ENCODE measurements at places on chromosomes 16 and 17. TPM values are rescaled to one million over a fixed set of nuclear protein-coding genes. Genes with fewer than 3 reads are reported as not detected.
A peak's percentile ranks its signal among the peaks of the same experiment; 100 is the strongest.

GRCh38 chr17:68347380-68347779, 56.1 kb downstream of the ARSG start:
- H3K36me3 ChIP-seq: no peaks in the 10 kb centered on the region
- H3K27ac ChIP-seq: no peak overlapping the region
- H3K4me1 ChIP-seq: no peaks in the 10 kb centered on the region
- no peaks in the 10 kb centered on the region for H3K27me3 ChIP-seq
- H3K4me3 ChIP-seq: no peak overlapping the region
- DNase-seq: no peak

DNA sequence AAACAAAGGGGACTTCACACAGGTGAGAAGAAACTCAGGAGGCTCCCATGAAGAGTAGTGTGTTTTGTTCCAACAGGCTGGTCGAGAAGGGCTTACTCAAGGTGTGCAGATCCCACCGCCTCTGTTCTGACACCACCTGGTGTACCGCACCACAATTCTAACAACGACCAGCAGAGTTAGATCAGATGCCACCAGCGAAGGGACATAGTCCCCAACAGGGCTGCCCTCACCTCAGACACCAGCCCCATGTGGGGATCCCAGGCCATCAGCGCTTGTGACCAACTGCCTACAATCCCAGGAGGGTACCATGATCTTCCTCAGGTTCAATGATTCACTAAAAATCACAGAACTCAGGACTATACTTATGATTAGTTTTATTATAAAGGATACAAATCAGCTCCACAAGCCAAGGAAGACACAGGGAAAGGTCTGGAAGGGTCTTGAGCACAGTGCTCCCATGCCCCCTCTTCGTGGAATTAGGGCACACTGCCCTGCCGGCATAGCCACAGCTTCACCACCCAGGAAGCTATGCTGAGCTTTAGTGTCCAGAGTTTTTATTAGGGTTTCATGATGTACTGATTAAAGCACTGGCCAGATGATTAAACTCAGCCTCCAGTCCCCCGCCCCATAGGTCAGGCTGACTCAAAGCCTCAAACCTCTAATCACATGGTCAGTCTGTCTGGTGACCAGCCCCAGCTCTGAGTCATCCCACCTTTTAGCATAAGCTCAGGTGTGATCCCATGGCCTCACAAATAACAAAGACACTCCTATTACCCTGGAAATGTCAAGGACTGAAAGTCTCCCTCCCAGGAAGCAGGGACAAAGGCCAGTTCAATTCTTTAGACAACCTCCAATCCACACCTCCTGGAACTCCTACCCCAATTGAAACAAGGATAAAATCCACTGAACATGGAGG, 26.0 kb downstream of the TRIM25 start:
- no peak overlapping the region for H3K27ac ChIP-seq
- peaks cover 39% of the 10 kb centered on the region for H3K36me3 ChIP-seq
- no peak for DNase-seq
- no peaks in the 10 kb centered on the region for H3K27me3 ChIP-seq
- H3K4me1 ChIP-seq: no peaks in the 10 kb centered on the region

DNA sequence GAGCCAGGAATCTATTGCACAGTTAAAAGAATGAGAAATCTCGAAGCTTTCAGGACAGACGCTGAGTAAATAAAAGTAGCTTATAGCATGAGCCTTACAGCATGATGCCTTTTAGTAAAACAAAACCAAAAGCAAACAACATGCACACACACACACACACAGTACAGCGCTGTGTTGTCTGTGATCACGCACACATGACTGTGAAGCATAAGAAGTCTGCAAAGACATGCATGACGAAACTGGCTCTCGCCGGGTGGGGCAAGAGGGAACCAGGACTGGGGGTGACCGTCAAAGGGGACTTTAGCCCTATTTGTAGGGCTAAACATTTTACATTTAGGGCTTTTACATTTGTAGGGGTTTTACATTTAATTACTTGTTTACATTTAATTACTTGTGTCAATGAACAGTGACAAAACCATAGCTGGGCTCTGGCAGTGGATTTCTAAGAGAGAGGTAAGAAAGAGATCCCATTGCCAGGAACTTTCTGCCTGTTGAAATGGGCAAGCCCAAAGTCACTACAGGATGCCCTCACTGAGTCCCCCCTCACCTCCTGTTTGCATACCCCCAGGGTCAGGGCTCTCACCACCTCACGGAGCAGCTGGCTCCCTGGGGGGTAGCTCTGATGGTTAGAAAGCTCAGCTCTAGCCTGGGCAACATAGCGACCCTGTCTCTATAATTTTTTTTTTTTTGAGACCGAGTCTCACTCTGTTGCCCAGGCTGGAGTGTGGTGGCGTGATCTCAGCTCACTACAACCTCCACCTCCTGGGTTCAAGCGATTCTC, 2.0 kb upstream of the TNFRSF13B start:
- no peaks in the 10 kb centered on the region for H3K4me1 ChIP-seq
- H3K27me3 ChIP-seq: no peaks in the 10 kb centered on the region
- DNase-seq: no peak
- H3K27ac ChIP-seq: no peak overlapping the region

GRCh38 chr16:89449726-89450335, 40.5 kb downstream of the ANKRD11 start:
- H3K4me3 ChIP-seq: no peak overlapping the region
- no peaks in the 10 kb centered on the region for H3K36me3 ChIP-seq
- peaks cover 2% of the 10 kb centered on the region for H3K4me1 ChIP-seq
- no peak for DNase-seq

DNA sequence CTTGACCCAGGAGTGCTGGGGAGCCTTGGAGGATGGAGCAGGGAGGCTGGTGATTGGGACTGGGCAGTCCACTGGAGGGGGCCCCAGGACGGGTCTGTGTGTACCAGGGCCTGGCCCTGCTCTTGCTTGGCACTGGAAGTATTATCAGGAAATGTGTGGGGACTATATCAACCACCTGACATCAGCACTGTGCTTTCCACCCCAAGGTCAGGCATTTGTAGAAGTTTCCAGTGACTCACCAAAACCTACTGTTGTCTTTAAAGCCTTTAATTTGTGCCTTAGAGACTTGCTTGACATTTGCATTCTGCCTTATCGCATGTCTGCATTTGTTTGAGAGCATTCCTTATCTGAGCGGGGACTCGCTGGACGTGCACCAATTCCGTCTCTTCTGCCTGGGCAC, 323.1 kb downstream of the FOXL1 start:
- H3K36me3 ChIP-seq: no peaks in the 10 kb centered on the region
- no peak for DNase-seq
- H3K27ac ChIP-seq: no peak overlapping the region
- H3K4me1 ChIP-seq: peaks cover 2% of the 10 kb centered on the region
- H3K27me3 ChIP-seq: no peaks in the 10 kb centered on the region

- peak; percentile 88 for DNase-seq
- H3K27me3 ChIP-seq: no peaks in the 10 kb centered on the region
- H3K4me3 ChIP-seq: peak overlapping the region; percentile 52
- peaks cover 20% of the 10 kb centered on the region for H3K36me3 ChIP-seq
Observed at GRCh38 chr17:32486111-32486700, 587 bp upstream of the CDK5R1 start.

DNA sequence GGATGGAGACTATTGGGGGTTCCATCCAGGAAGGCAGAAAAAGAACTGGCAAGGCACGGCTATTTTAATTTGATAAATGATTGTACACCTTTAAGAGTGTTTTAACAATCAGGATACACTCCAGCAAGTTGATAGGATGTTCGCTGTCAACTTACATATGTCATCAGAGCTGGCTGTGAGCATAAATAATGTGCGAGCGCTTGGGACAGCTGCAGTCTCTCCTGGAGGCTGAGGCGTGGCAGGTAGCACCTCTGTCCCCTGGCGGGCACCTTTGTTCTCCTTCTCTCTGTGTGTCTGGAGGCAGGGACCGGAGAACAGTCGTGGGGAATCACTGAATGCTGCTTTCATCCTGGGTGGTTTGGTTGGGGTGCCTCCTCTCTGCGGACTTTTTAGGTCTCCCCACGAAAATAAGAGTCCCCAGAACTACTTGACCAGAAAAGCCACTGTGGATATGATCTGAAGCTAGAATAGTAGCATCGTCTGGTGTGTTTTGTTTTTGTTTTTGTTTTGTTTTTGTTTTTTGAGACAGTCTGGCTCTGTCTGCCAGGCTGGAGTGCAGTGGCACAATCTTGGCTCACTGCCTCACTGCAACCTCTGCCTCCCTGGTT, 9.4 kb downstream of the BAHCC1 start:
- DNase-seq: no peak
- H3K36me3 ChIP-seq: no peaks in the 10 kb centered on the region
- H3K27ac ChIP-seq: no peak overlapping the region
- peaks cover 19% of the 10 kb centered on the region for H3K27me3 ChIP-seq
- no peaks in the 10 kb centered on the region for H3K4me1 ChIP-seq
- H3K4me3 ChIP-seq: no peak overlapping the region

- peak overlapping the region; percentile 71 for H3K4me3 ChIP-seq
- no peaks in the 10 kb centered on the region for H3K27me3 ChIP-seq
- no peaks in the 10 kb centered on the region for H3K4me1 ChIP-seq
- H3K27ac ChIP-seq: no peak overlapping the region
- no peaks in the 10 kb centered on the region for H3K36me3 ChIP-seq
Observed at GRCh38 chr17:16407911-16408588, 7.3 kb upstream of the TRPV2 start.

DNA sequence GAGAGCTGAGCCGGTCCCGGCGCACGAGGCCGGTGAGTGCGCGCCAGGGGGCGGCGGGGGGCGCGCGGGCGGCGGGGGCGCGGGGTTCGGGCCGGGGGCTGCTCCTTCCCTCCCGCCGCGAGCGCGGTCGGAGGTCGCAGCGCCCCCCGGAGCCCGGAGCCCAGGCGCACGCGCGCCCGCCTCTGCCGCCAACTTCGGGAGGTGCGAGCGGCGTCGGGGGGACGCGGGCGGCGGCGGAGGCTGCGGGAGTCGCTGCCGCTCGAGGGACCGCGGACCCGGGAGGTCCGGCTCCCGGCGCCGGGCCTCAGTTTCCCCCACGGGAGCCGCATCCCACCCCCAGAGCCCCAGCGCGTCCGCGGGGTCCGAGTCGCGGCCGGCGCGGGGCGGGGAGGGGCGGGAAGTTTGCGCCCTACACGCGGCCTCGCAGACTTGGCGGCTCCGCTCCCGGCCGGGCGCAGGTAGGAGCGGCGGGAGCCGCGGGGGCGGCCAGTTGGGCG, at the start of gene PRR35:
PRR35 (plus strand) TSS at position 191 of the 497 bp plus-strand sequence. CDS start 2,901 bp downstream, outside the sequence.
- H3K27ac ChIP-seq: no peak within 1 kb of the TSS
- H3K4me3 ChIP-seq: peak within 1 kb of the TSS; percentile 41
- no peaks in the 10 kb centered on the region for H3K36me3 ChIP-seq
- H3K4me1 ChIP-seq: no peaks in the 10 kb centered on the region
- no peak for DNase-seq

Gene NPIPB12
- 51.3 TPM for total RNA-seq

Gene TPSD1
- not detected for total RNA-seq

Gene ADGRG3
- 0.64 TPM for total RNA-seq

Gene SDR42E1
- total RNA-seq: not detected

Data from H9 (cell line).